Dorsolateral prefrontal cortex (tissue), 122 donors: ENCODE measurements at places on chromosomes 16 and 17. TPM values are rescaled to one million over a fixed set of nuclear protein-coding genes. Genes with fewer than 3 reads are reported as not detected.

DNA sequence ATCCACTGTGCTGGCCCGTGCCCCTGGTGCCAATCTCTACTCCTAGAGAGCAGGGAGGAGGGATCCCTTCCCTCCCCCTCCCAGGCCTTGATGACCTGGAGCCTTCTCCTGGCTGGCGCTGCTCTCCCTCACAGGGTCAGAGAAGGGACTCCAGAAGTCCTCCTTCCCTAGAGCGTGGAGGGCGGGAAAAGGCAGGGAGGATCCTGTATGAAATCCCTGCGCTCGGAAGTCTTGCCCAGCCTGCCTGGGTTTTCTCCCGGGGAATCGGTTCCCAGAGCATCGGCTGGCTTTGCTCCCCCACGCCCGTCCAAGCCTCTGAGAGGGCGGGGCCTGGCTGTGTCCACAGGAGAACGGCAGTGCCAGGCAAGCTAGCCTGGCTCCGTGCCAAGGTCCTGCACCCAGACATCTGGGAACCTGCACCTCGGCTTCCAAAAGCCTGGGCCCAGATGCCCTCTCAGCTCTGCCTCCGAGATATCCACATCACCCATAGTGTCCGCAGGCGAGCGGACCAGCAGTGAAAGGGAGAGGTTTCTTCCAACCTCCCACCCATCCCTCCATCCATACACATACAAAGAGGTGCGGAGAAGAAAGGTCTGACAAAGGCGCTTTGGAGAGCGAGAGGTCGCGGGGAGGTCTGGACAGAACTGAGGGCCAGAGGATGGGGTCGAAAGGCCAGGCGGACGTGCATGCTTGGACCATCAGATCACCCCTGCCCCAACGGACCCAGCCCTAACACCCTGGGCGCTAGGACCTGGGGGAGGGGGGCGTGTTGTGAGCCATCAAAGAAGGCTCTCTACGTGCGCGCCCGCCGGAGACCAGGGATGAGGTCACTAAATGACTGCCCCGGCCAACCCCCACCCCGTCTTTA, 1.1 kb downstream of the MPP2 start:
- peak; percentile 93 for DNase-seq

Gene CETP
- total RNA-seq = 0.55 TPM

DNA sequence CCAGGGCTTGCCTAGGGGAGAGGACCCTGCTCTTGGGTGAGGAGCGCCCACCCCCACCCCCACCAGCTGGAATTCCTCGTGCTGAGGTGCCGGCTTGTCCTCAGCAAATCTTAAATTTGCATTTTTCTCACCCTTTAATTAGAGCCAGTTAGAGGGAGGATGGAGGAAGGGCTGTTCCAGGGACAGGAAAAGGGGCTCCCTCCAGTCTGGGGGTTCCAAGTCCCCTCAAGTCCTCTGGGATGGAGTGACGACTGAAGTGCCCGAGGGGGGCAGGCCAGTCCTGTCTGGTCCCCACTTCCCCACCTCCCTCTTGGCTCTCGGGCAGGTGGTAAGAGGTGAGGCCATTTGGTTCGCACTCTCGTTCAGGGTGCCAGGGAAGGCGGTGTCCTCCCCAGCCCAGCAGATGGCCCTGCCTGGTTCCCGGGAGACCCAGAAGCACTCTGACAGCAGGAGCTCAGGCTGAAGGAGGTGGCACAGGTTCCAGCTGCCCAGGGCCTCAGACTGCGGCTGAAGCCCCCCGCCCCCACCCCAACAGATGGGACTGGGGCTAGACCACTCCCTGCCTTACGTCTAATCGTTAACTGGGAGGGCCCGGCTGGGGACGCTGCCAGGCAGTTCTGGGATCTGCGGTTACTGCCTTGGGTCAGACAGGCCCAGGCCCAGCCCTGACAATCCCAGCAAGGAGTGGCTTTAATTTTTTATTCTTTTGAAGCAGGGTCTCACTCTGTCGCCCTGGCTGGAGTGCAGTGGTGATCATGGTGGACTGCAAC, 2.2 kb downstream of the RAB26 start:
- DNase-seq = no peak

DNA sequence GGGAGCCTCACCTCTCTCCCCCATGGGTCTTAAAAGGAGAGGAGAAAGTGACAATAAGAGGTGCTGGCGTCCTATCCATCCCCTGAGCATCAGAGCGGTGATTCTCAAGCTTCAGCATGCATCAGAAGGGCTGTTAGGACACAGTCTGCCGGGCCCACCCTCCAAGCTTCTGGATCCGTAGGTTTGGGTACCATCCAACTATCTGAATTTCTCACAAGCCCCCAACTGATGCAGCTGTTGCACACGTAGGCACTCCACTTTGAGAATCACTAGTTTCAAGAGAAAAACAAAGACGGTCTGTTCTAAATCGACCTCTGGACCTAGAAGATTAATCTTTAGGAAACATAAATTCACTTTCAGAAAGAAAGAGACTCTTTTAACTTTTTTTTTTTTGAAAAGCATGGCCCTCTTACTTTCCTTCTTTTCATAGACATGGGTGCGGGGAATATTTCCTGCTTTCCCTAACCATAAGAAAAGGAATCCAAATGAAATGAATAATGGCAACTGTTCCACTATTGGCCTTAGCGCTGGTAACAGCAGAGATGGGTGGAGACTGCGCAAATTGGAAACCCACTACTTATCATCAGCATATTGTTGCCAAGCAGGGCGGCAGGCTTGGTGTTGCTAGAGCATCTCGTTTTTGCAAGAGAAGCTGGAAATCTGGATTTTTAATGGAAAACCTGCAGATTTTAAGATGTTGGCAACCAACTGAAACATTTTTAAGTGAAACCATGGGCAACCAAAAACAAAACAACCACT, 144.4 kb downstream of the GAS7 start:
- no peak for DNase-seq

Gene TBC1D26
- 3.8 TPM for total RNA-seq

Gene SLC5A11
- 90.4 TPM for total RNA-seq

Gene DHX58
- 16.1 TPM for total RNA-seq

Gene ITGAX
- 11.7 TPM for total RNA-seq

Gene MYADML2
- total RNA-seq = 4.2 TPM

Gene WFIKKN2
- total RNA-seq = 0.98 TPM

DNA sequence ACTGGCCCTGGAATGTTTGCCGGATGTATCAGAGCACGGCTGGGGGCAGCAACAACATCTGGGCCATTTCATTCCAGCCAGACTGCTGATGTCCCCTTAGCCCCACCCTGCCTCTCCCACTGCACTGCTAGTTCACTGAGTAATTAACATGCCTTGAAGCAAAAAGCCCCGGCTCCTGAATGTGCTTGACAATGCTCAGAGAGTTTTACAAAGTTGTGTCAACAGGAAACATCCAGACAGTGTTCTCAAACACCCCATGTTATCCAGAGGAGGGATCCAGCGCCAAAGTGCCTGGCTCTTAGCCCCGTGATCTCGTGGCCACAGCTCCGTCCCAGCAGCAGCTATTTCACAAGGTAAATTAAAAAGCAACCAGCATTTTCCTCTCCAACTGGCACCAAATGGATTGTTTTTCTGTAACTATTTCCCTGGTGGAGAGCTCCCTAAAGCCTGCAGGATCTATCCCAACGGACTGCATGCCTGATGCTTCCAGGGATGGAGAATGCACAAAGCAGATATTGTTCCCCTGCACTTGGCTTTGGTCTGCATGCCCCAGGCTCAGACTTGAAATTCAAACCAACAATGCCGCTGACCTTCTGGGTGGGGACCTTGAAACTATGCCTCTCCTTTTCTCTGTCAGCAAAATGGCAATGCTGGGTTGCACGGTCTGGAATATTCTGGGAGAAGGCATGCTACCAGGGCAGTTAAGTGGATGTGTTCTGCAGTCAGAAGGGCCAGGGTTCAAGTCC, 115.6 kb upstream of the CDH5 start:
- no peak for DNase-seq

Gene RAB11FIP4
- 172 TPM for total RNA-seq

DNA sequence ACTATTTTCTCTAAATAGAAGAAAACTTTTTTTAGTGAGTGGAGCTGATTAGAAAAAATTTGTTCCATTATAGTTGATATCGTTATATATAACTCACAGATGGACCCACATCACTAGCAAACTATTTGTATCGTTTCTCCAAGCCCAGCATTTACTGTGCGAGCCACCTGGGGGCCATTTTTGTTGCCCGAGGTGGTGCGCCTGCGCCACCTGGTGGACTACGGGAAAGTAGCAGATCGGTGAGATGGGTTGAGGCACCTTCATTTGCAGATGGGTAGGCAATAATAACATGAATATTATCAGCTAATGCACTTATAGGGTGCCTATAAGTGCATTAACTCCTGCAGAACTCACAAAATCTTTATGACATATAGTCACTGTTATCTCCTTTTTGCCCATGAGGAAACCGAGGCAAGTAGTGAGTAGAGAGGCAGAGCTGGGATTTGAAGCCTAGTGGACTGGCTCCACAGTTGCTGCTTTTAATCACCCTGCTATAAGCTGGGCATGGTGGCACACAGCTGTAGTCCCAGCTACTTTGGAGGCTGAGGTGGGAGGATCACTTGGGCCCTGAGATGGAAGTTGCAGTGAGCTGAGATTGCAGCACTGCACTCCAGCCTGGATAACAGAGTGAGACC, 23.2 kb upstream of the NTN1 start:
- no peak for DNase-seq

DNA sequence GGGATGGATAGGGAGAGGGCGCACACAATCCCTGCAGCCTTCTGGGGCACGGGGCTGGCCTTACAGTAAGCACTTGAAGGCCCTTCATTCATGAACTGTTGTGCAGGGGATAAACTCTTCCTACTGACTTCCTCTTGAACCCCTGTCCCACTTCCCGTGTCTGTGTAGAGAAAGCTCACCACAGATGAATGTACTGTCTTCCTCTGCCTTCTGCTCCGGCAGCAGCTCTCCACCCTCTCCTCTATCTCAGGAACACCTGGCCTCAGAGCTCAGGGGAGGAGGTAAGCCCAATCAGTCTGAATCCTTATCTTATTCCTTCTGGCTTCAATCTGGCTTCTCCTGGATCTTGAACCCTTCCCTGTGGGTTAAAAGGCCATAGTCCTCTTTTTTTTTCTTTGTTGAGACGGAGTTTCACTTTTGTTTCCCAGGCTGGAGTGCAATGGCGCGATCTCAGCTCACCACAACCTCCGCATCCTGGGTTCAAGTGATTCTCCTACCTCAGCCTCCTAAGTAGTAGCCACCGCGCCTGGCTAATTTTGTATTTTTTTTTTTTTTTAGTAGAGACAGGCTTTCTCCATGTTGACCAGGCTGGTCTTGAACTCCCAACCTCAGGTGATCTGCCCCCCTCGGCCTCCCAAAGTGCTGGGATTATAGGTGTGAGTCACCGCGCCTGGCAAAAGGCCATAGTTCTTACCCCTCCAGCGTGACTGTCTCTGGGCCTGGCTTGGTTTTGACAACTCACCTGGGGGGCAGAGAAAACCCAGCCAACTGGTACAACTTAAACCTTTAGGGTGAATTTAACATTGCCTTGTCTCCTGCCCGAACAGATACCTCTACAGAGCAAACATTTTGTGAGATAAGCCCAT, 7.2 kb upstream of the SLC52A1 start:
- DNase-seq = no peak

- no peak for DNase-seq
Observed at GRCh38 chr17:29848737-29849136, 81.3 kb downstream of the SSH2 start.

DNA sequence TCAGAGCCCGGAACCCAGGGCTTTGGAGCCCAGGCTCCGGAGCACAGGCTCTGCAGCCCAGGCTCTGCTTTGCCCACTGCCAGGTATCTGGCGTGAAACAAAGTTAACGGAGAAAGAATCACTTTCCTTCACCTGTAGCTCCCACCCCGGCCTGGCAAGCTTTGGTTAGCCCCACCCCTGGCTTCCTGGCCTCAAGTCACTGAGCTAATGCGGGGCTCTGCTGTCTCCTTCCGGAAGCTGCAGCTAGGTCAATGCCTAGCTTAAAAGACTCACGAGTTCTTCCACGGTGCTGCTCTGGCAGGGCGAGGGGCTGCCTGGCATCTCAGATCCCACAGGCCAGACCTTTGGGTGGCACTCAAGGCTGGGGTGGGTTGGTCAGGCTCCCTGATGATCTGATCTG, 21.1 kb upstream of the SPPL2C start:
- DNase-seq = no peak

DNA sequence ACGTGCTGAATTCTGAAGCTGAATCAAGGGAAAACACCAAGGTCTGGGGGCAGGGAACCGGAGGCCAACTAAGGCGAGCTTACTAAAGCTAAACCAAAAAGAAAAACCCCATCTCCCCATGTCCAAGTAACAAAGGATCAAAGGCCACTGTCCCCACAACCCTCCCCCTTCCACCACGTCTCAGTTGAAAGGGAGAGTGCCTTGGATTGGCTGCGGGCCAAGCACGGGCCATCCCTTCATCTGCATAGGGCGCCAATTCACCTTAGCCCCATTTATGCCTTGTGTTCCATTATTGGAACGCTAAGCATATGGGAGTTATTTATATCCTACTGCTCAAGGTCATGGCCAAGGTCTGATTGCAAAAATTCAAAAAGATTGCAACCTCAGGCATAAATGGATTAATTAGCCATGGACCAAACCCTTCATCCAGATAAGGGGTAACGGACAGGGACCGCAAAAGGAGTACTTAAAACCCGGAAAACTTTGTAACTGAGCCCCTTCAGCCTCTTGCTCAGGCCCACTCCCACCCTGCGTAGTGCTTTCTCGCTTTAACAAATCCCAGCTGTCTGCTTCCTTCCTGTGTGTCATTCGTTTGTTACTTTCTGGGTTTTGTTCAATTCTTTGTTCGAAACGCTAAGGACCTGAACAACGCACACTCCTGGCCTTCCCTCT, 740 bp upstream of the ATP6V0D1 start:
- no peak for DNase-seq

Gene HOXB5
- not detected for total RNA-seq

- no peak for DNase-seq
Observed at GRCh38 chr17:40702271-40702670, 1.3 kb downstream of the KRT24 start.

GRCh38 chr16:50037662-50038220, 12.7 kb downstream of the CNEP1R1 start:
- DNase-seq = no peak

- DNase-seq = no peak
Observed at GRCh38 chr16:59573528-59574271, 839.6 kb upstream of the GOT2 start.

Gene KCTD2
- total RNA-seq = 83.7 TPM

GRCh38 chr17:4573669-4574068, 10.7 kb upstream of the SMTNL2 start:
- no peak for DNase-seq

Gene TRPV3
- total RNA-seq = 9.3 TPM

- no peak for DNase-seq
Observed at GRCh38 chr16:82088483-82088882, 53.4 kb downstream of the HSD17B2 start.

DNA sequence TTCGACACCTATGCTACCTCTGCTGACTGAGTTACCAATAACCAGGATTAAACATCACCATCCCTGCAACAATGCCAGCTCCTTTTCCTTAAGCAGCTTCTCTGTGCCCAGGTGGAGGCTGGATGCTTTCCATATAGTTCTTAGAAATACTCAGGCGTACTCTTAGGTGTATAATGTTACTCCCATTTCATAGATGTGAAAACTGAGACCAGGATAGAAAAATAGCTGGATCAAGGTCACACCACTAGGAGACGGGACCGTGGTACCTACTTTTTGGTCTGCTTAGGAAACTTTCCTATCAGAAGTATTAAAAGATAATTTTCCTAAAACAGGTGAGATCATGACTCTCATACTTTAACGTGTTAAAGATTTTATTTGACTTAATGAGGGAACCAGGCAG, 141.7 kb upstream of the RPL38 start:
- no peak for DNase-seq

GRCh38 chr16:60640038-60640437, 1396.2 kb downstream of the CDH8 start:
- DNase-seq = no peak

Gene MLKL
- total RNA-seq = 4.0 TPM
